KBM-7 (cell line): ENCODE measurements at places on chromosomes 13 and 19.

DNA sequence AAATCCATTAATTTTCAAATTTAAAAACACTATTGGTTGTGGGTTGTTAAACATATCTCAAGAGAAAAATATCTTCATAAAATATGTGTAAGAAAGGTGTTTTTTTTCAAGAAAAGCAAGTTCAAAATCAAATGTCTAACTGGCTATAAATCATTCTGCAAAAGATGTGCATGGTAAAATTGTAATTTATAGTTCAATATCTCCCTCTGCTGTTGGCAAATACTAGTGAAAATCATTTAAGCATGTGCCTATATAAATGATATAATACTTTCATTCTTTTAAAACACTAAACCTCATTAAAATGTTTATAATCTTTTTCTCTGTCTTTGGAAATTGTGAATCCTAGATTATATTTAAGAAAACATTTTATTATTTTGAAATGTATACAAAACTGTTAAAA is 17.2 kb upstream of the SLITRK6 start:
- DNase-seq: no peak

DNA sequence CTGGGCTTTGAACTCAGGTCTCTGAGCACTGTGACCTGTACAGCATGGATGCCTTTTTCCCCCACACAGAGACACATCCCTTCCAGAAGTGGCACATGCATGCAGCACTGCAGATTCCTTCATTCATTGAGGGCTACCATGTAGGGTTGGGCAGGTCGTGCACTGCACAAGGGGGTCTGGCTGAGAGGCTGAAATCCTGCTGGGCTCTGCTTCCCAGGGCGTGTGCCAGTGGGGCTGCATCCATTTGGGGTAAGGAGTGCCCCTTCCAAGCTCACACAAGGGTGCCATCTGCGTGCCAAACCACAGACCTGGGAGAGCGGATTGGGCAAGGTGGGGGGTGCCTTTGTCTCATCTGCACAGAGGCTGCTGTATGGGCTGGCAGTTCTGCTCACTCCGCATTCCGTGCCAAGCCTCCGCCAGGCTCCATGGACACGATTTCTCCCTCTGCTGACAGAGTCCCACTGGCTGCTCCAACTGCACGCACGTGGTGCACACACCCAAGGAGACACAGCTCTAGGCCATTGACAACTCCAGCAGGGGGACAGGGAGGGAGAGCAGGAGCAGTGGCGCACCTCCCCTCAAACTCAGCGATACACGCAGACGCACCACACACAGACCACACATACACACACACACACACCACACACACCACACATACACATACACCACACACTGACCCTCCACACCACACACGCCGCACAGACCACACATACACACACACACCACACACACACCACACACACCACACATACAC is 4.5 kb upstream of the SHISA7 start:
- DNase-seq: peak; percentile 58

DNA sequence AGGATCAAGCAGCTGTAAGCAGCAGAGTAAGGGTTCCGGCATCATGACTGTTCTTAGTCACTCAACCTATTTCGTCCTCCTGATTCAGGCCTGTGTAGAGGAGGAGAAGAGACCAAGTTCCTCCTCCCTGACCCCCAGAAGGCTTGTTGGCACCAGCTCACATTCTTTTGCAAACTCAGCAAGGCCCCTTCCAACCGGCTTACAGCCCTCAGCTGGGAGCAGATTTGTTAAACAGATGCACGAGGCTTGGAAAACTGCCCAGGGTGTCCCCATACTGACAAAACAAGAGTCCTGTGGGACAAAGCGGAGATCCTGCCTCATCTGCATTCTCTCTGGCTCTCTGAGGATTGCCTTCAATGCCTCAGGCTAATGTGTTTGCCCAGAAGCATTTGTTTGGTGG is 113.2 kb upstream of the SOX21 start:
- no peak for DNase-seq

DNA sequence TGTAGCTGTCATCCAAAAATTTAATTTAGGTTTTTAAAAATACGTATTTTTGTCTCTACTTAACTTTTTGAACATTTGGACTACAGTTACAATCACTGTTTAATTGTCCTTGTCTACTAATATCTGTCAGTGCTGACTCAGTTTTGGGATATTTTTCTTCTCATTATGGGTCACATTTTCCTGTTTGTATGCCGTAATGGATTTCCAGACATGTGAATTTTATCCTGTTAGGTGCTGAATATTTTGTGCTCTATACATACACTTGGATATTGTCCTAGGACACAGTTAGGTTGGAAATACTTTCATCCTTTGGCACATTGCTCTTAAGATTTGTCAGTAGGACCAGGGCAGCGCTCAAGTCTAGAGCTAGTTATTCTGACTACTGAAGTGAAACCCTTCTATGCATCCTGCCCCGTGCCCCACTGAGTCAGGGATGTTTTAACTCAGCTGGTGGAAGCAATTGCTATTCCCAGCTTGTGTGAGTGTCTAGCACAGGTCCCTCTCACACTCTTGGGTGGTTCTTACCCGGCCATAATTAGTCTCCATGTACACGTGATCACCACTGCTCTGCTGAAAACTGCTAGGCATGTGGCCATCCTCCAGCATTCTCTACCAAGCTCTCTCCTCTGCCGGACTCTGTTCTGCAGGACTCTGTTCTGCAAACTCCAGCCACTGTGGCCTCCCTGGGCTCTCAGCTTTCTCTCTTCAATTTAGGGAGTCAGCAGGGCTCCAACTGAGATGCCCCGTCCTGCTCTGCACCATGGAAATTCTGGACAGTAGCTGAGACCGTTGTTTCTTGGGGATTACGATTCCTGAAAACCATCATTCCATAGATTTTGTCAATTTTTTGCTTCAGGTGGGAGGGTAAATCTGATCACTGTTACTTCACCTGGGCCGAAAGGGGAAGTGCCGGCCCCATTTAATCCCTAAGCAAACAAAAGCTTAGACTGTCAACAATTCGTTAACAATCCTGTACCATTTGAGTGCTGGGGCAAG is 11.1 kb downstream of the PROZ start:
- DNase-seq: no peak

DNA sequence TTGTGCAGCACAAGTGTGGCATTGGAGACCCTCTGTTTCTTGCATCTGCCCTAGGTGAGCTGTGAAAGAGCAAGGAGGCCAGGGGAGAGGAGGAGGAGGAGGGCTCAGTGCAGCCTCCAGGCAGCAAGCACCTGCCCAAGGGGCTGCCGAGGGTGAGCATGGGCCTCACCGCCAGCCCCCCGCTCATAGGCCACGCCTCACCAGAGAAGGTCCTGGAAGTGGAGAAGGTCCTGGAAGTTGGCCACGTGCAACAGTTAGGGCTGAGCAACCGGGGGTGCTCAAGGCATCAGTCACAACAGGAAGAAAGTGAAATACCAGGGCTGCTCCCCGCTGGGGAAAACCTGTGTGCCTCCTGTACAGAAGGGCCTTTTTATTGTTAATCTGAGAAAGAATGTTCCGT is 168.9 kb downstream of the TEX29 start:
- no peak for DNase-seq

GRCh38 chr13:78602561-78603239 is 652 bp downstream of the POU4F1 start:
- peak; percentile 50 for DNase-seq

GRCh38 chr19:19575411-19575810 is 37.3 kb downstream of the CILP2 start:
- DNase-seq: no peak
